IPS DF 6.9 (cell line): ENCODE measurements at places on chromosomes 3 and 15.

DNA sequence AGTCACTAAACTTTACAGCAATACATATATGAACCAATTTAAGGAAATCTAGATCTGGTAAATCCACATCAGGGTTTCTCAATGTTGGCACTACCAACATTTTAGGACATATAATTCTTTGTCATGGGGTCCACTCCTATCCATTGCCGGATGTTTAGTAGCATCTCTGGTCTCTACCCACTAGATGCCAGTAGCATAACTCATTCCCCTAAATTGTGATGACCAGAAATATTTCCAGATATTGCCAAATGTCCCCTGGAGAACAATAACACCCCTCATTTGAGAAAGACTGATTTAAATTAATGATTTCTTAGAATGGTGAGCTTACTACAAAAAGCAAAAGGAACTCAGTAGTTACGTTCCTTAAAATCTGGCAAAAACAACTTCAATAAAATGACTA, 23.1 kb upstream of the ANKRD28 start:
- no peak for DNase-seq

- no peak for DNase-seq
These were observed 236.2 kb upstream of the THBS1 start for GRCh38 chr15:39344662-39345141.

GRCh38 chr3:126259411-126260391, 79.3 kb upstream of the ALDH1L1 start:
- no peak for DNase-seq

DNA sequence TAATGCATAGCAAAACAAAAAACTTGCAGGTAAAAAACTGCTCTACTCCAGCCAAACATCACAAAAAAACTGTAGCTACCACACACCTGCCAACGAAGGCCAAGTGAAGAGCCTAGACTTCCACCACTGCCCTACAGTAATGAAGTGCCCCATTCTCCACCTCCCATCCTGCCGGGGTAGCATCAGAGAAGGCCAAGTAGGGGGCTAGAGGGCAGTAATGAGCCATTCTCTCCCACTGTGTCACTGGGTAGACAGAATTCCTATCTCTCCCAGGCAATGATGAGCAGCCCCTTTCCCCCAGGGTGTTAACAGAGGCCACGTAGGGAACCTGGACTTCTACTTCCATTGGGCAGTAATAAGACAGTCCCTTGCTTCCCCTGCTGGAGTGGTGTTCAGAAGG, 9.5 kb downstream of the SEC22C start:
- no peak for DNase-seq

GRCh38 chr3:25856902-25857518, 67.1 kb downstream of the OXSM start:
- no peak for DNase-seq
